ENCODE measurements at places on chromosomes 3 and 15.

DNA sequence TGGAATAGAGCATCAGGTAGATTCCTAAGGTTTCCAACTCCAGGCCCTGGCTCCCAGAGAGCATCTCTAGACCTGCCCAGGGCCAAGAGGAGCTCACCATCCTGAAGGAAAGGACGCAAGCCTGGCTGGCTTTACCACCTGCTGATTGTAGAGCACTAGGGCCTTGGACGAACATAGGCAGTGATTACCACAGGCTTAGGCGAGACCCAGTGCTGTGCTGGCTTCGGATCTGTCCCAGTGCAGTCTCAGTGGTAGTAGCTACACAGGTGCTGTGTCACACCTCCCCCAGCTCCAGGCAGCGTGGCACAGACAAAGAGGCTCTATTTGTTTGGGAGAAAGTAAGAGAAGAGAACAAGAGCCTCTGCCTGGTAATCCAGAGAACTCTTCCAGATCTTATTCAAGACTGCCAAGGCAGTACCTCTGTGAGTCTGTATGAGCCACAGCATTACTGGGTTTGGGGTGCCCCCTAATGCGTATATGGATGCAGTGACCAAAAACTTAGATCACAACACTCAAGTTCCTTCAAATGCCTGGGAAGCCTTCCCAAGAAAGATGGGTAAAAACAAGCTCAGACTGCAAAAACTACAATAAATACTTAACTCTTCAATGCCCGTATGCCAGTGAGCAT, 25.4 kb downstream of the ISG20 start:
- DNase-seq: peak; percentile 44

- no peak for DNase-seq
Observed at GRCh38 chr3:196216089-196216564, at the start of gene SLC51A. TSS of gene SLC51A (plus strand) at chr3:196216534. CDS start at chr3:196216713, 179 bp downstream.

DNA sequence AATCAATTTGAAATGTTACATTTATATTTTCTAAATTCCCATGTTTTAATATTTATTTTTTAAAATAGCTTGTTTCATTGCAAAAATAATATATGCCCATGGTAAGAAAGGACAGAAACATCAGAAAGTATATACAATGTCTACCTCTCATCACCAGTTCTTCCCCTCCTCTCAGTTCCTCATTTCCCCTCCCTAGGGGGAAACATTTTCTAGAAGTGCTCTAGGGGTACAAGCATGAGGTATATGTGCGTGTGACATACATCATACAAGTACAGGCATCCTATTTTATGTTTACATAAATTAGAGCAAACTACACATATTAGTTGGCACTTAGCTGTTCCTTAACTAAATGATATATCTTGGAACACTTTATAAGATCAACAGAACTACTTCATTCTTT, 189.3 kb upstream of the VEPH1 start:
- DNase-seq: no peak

GRCh38 chr3:189806171-189806951, 175.2 kb downstream of the TP63 start:
- no peak for DNase-seq

- DNase-seq: no peak
Observed at GRCh38 chr3:103601666-103602065, 1166.9 kb downstream of the ZPLD1 start.

DNA sequence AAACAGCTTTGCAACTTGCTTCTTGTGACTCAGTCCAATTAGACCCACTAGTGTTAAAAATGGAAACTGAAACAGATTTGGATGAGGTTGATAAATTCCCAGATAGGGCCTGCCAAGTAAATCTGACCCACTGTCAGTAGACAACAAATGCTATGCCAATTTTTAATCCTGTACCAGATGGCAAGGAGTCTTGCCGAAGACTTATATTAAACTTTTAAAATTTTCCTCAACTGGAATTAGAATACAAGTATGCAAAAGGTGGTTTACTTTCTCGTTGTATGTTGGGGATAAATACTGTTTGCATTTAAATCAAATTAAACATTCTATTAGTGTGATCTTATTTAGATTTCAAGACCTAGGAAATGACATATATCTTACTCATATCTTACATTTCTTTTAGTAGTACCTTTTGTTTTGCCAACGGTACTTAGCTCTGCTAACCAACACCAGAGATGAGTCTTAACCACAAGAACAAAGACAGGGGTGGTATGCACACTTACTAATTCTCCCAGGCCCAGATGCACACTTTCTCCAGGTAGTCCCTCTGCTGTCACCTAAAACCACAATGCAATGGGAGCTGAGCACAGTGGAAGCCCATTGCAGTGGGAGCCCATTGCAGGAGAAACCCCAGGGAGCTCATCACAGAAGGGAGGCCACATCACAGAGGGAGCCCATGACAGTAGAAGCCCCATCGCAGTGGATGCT, 77.8 kb downstream of the WWTR1 start:
- no peak for DNase-seq

DNA sequence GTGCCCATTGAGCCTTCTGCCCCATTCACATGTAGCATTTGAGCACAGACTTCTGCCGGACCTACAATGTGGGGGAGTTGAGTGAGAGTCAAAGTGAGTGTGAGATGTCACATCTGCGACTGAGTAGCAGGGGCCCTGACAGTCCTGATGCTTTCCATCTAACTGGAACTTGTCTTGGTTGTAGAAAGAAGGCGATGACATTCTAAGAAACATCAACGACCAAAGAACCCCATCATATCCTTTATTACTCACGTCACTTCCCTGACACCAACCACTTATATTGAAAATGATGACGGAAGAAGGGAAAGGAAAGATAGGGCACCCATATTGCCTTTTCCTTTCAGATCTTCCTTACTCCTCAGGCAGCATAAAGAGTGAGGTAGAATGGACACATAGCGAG, 30.5 kb downstream of the SMAD3 start:
- DNase-seq: no peak

GRCh38 chr3:2921903-2922302, 188.3 kb downstream of the IL5RA start:
- DNase-seq: no peak

GRCh38 chr3:135017003-135017893, 222.2 kb downstream of the EPHB1 start:
- no peak for DNase-seq

DNA sequence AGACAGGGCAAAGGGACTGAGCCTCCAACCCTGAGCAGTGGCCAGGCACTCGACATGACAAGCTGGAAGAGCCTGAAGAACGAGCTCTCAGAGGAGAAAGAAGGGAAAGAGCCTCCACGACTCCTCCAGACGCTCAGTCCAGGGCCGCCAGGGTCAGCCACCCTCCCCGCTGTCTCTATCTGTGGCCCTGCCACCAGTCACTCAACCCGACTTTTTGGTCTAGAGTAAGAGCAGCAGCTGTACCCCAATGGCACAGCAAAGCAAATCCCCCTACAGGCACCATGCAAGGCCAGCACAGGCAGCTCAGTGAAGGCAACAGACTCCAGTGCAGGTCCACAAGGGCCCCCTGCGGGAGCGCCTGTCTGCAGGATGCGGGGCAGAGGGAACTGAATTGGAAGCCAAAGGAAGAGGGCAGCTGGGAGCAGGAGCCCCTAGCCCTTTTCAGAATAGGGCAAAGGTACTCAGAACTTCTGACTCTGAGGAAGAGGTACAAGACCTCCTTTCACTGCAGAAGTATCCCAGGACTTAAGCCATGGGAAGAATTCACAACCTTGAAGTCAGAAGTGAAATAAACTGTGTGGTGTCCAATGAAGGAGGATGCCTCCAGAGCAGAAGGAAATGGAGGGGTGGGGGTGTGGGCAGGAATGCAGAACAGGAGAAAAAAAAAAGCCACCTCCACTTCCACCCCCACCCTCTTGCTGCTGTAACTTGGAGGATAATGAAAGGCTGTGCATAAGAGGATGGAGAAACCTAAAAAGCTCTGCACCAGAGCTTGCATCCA, 8.5 kb upstream of the GRAMD2A start:
- DNase-seq: no peak

DNA sequence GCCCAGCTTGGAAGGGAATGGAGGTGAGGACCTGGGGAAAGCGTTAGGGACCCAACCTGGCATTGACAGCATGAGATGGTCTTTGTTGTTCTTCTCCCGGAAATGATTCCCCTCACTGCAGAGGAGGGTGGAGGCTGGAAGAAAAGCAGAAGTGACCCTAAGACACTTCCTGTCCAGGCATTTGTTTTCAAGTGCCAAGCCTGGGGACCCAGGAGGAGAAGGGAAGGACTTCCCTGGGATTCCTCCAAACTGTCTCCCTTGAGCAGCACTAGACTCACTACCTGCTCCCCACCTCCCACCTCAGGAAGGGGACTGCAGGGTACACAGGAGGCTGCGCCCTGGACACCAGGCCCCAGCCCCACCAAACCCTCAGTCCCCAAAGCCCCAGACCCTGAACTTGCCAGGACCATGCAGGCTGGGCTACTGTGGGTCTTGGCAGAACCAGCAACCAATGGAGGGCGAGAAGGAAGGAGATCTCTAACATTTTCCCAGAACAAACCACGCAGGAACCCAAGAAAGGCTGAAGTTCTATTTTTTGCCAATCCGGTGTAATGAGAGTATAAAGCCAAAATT, 9.8 kb upstream of the VIPR1 start:
- no peak for DNase-seq

- no peak for DNase-seq
Observed at GRCh38 chr3:78176869-78177268, 1137.0 kb downstream of the ROBO2 start.

DNA sequence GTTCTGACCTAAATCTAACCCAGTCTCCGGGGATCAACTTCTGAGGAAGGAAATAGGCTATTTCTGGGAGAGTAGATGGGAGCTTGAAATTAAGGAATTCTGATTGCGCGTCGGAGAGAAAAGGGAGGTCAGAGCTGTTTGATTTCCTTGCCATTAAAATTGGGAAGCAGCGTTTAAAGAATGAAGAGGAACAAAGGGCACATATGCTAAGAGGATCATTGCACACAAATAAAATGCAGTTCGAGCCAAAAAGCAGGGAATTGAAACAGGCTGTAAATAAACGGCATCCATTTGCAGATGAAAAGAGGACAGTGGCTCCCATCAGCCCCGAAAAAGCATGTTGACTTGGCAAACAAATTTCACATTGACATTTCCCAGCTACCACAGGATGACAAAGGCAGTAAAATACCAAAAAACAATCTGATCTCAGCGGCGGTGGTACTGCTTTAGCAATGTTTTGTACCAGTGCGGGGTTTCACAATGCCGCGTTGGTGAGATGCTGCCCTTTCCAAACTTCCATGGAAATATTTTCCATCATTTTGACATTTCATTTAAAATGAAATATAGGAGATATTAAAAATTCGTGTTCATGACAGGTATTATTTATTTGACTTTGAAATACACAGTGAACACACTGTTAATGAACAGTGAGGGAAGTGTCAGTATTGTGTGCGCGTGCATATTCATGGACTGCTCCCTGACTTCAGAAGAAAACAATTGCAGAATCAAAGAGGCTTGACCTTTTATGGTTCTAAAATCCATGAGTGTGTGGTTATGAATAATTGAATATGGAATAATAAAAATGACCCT, 108.8 kb downstream of the SQOR start:
- DNase-seq: no peak

DNA sequence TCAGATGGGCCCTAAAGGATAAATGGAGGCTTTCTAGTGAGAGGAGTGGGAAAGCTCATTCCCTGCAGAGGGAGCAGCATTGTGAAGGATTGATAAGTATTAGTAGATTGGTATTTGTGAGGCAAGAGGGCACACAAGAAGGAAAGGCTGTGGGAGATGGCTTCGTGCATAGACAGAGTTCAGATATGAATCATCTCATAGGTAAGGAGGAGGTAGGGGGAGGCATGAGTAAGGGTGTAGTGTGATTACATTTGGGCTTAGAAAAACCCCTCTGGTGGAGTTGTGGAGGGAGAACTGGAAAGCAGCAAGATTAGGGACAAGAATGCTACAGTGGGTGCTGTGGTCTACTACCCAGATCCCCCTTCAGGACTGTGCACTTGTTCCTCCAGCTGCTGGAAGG, 29.6 kb downstream of the ONECUT1 start:
- no peak for DNase-seq

DNA sequence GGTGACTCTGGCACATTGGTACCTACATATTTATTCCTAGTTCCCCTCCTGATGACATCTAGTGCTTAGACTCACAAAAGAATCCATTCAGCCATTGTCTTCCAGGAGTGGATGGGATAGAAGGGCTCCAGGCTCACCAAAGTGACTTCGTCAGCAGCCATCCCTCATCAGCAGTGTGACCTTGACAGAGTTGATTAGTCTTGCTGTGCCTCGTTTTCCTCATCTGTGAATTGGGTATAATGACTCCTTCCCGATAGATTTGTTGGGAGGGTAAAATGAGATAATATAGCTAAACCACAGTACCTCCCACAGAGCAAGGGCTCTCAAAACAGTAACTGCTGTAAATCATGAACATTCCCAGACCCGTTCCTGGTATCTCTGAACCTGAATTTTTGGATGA, 10.7 kb downstream of the ACAN start:
- DNase-seq: no peak

DNA sequence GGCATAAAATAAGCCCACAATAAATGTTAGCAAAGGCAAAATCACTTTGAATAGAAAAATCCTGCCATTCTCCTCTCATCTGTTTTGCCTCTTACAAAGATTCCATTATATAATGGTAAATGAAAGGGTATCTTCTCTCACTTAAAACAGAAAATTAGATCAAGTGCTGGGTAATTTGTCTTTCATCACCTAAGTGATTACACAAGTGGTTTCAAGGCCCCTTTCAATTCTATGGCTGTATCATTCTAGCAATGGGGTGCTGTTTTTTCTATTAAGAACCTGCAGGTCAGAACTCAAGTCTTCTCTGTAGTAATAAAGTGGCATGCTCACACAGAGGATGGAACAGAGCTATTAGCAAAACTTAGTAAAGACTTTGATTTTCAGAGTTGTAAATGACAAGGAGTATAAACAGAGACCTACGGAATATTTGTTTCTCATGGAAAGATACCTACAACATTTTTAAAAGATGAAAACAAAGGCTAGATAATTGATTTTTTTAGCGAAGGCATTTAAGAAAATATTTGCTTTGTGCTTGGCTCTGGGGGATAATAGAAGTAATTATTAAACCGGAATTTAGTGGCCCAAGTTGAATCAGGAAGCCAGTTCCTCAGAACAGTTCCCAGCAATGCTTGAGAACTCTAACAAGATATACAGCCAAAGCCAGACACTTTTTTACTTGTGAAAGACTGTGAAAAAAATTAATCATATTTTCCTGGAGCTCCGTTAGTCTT, 137.4 kb downstream of the CMSS1 start:
- DNase-seq: no peak

DNA sequence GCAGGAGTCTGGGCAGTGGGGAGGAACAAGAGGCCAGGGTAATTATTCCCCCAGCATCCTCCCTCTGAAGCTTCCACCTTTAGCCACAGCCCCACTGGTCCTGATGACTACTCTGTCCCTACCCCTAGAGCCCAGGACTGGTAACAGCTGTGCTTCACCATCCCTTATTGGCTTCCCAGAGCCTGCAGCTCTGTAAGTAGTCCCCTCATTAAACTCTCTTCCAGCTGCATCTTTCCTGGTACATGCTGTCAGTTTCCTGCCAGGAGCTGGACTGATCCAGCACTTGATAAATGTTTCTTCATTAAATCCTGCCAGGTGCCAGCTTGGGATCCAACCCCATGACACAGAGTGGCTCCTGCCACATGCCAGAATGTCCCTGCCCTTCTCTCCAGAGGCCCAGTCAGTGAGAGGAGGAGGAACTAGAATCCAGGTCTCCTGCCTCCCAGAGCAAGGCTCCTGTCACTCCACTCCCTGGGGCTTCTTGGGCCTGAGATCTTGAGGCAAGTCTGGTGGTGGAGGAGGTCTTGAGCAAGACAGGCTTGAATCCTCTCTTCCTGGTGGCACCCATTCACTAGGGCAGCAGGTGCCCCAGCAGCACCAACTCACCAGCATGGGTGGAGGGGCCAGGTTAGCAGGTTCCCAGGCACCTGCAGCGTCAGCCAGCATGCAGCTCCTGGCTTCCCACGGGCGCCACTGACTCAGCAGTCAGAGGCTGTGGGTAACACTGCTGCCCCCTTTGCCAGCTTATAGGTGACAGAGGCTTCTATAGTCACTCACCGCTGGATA, 27.6 kb downstream of the FBXW12 start:
- no peak for DNase-seq
